ENCODE measurements at places on chromosomes 16 and 17.

- no peak for DNase-seq
Observed at GRCh38 chr16:35908152-35908551, 2448.7 kb downstream of the TP53TG3F start.

GRCh38 chr17:17810084-17810894, 26.5 kb downstream of the SREBF1 start:
- DNase-seq: no peak

- no peak for DNase-seq
Observed at GRCh38 chr17:73189417-73190099, 3.3 kb upstream of the COG1 start.

DNA sequence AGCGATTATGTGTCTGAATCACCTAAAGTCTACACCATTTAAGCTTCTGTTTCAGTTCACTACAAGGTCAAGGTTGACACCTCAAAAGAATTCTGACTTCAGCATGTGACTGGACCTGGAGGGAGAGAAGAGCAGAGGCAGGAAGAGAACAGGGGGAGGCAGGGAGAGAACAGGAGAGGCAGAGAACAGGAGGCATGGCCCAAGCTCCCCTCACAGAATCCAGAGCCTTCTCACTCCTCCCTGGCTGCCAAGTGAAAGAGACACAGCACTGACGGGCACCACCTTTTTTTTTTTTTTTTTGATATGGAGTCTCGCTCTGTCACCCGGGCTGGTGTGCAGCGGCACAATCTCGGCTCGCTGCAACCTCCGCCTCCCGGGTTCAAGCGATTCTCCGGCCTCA, 11.4 kb downstream of the GGA2 start:
- no peak for DNase-seq

GRCh38 chr17:50177983-50178834, 12.4 kb downstream of the SGCA start:
- peak; percentile 90 for DNase-seq

DNA sequence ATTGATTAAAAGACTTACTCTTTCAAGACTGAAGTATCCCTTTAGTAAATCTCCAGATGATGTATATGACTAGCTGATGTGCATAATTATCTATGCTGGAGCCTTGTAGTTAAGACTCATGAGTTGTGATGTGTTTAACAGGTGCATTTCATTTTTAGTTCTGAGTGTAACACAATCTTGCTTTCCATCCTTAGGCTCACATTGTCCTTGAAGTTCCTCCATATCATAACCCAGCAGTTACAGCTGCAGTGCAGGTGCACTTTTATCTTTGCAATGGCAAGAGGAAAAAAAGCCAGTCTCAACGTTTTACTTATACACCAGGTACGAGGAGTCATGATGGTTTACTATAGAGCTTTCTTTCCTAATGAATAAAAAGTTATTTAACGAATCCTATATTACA, 52.9 kb downstream of the ESRP2 start:
- no peak for DNase-seq

DNA sequence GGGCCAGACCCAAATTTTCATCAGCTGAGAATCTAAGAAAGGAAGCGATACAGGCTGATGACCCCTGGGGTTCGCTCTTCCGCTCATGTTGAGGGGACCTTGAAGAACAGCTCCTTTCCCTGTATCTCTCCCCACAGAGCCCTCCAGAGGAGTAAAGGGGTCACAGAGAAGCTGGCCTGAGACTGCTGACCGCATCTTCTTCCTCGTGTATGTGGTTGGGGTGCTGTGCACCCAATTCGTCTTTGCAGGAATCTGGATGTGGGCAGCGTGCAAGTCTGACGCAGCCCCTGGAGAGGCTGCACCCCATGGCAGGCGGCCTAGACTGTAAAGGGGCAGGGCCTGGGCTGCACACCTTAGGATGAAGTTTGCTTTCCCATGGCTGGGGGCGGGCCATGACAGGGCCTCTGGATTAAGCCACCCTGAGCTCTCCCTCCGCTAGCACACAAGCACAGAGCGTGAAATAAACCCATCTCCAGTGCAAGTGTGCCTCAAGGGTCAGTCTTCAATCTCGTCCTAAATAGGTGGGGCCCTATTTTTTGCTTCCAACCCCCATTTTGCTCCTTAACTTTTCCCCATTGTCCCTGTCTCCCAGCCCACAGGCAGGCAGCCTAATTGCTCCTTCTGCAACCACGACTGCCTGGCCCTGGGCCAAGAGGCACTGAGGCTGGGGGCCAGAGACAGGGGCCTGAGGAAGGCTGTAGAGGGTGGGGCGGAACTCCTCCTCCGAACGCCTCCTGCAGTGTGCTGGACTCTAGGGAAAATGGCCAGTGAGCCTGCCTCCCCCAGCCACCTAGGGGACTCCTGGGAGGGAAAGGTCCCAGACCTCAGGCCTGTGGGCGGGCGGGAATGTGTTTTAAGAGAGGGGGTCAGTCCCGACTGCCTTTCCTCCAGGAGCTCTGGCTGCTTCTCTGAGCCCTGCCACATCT, 3.6 kb downstream of the ZACN start:
- no peak for DNase-seq

DNA sequence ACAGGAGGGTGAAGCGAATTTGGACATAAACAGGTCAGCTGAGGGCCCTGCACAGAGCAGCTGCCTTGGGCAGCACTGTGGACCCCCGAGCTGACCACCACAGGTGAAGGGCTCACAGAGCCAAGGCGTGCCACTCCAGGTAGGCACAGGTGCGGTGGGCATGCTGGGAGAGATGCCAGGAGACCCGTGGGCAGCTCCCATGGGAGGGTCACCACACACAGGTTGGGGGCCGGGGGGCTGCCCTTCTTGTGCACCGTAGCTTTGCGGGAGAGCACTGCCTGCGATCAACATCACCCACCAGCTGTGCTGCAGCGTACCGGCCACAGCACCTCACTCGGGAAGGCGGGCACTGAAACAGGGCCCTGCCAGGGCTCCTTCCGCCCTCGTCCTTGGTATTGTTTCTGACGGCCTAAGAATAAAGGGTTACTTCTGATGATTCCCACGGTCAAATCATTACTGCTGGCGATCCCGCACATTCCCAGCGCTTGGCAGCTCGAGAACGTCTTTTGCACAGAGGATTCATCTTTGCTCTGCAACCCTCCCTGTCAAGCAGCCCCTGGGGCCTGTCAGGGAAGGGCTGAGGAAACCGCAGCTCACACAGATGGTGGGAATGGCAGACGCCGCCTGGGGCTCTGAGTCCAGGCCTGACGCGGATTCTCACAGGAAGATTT, 181.7 kb downstream of the BANP start:
- no peak for DNase-seq

- no peak for DNase-seq
Observed at GRCh38 chr17:50046667-50047066, 9.2 kb upstream of the ITGA3 start.

DNA sequence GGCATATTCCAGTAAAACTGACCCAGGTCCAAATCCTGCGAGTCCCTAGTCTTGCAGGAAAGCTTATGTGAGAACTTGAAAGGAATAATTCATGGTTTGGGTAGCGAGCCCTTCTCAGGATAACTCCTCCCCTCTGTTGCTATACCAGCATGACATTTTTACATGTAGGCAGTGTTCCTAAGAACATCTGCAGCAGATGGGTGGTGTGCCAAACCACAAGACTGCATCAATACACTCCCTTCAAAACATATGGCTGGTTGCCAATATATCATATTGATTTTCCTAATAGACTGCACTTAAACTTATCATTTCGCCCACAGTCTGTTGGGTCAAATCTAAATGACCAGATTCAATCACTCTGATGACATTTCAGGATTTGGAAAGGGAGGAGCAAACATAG, 19.9 kb downstream of the PSME3IP1 start:
- DNase-seq: no peak

DNA sequence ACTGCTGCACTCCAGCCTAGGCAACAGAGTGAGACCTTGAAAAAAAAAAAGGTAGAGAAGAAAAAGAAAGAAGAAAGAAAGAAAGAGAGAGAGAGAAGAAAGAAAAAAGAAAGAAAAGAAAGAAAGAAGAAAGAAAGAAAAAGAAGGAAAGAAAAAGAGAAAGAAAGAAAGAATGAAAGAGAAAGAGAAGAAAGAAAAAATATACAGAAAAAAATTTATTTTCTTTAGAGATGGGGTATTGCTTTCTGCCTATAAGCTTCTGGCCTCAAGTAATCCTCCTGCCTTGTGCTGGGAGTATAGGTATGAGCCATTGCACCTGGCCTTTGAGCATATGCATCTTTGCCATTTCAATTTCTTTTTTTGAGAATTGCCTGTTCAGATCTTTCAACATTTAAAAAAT, 156.8 kb downstream of the IRX3 start:
- DNase-seq: no peak

All from HFF-Myc (cell line).